ENCODE measurements at places on chromosomes 13 and 19.

GRCh38 chr19:49528211-49528771 is 488 bp downstream of the RCN3 start:
- no peak for DNase-seq

DNA sequence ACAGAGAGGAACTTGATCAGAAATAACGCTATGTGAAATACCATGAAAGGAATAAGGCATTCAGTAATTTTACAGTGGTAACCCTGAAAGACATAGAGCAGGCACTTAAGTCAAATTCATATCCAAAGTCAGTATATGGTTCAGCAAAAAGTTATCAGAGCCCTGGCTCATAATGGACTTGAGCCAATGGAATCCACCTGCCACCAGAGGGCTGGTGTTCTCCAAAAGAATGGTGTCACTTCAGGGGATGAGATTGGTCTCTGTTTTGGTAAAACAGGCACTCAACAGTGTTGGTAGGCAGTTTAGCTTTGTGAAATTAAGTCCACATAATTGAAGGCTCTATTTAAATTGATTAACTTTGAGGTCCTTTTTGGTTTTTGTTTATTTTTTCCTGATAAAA is 93.9 kb downstream of the LIG4 start:
- DNase-seq: no peak

GRCh38 chr19:8577247-8577646 is at the start of gene MYO1F:
Gene MYO1F (minus strand): TSS chr19:8577442. CDS start chr19:8577309, 133 bp downstream.
- DNase-seq: no peak

GRCh38 chr19:3167533-3168272 is 10.9 kb upstream of the S1PR4 start:
- DNase-seq: no peak

All from stimulated activated CD8-positive, alpha-beta memory T cell treated with anti-CD3 and anti-CD28 coated beads, Interleukin-15, amount 100 ng/mL, for 4 hours (primary cell).